ENCODE measurements at places on chromosomes 5 and 9.

DNA sequence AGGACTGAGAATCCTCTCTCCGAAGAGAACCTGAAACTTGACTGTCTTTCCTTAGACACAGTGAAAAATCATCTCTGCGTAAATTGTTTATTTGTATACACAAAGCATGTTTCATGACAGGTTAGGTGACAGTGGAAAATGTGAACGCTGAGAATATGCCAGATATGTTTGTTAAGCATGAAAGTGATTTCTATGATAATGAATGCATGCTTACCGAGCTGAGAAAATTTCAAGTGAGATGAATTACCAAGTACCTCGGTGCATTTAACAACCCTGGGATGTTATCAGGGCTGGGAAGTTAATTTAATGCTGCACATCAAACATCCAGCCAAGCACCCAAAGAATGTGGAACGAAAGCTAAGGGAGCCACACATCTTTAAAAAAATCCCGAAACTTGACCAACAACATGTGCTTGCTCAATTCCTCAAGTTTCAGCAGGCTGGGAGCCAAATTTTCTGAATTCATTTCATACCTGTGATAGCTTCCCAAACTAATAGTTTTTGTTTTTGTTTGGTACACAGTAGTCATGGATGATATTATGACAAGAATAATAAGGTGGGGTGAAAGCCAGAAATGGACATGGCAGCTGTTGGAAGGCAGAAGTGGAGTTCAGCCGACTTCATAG lies 336.9 kb downstream of the ARHGEF28 start:
- DNase-seq, result no peak

DNA sequence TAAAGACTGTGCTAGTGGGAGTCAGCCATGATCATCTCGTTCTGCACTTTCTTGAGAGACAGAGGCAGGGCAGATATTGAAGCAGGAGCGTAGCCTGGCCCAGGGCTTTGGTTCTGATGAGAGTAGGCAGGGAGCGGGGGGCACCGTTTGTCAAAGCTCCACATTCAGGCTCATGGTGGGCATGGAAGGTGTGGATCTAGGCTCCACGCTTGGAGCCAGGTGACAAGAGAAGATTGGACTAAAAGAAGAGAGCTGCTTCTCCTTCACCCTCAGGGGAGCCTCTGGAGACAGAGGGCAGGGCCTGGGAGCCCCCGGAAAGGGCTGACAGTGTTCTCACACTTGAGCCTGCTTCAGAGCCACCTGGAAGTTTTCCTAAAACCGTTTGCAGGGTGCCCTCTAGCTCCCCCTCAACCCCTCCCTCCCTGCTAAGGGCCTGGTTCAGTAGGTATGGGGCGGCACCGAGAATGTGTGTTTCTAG lies 24.7 kb upstream of the FCN2 start:
- no peak for DNase-seq

DNA sequence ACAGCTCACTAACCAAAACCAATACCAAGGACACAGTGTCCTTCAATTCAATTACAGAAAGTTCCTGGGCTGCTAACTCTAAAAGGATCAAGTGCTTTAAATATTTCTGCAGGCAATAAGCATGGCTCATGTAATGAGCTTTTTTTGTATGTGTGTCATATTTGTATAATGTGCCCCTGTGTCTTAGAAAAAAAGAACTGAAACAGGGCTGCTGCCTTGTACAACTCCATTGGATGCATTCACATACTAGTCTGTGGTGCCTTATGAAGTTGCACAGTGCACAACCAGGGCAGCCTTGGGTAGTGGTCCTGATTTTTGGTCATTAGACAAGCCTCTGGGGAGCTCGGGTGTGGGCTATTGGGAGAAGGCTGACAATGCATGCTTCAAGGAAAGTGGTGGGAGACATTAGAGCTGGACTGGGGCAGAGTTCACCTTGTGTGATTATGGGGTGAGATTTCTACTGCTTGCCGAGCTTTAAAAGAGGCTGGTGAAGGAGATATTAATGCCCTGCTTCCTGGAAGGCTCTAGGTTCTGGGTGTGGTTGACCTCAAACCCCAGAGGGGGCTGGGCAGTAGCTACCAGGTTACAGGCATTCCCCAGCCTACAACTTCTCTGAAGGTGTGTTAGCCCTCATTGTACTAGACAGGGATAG lies 3.6 kb upstream of the CPEB4 start:
- peak; percentile 41 for DNase-seq

DNA sequence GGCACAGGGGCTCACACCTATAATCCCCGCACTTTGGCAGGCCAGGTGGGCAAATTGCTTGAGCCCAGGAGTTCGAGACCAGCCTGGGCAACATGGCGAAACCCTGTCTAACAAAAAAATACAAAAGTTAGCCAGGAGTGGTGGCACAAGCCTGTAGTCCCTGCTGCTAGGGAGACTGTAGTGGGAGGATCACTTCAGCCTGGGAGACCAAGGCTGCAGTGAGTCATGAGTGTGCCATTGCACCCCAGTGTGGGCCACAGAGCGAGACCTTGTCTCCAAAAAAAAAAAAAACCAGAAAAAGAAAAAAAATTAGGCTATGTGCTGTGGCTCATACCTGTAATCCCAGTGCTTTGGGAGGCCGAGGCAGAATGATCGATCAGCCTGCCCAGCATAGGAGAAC lies 58.5 kb upstream of the EIF4EBP3 start:
- no peak for DNase-seq

DNA sequence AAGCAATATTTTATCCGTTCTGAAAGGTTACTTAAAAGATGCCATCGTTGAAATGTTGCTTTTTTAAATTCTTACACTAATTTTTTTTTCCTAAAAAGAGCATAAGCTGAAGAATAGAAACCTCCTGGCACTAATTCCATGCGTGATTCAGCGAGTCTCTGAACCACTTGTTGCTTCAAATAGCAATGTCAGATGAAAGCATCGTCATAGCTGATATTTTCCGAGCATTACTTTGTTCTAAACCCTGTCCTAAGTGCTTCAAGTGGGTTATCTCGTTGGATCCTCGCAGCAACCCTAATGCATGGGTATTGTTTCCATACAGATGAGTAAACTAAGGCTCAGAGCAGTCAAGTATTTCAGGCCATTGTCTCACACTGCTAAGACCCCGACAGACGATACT lies 79.7 kb downstream of the CDH6 start:
- no peak for DNase-seq

DNA sequence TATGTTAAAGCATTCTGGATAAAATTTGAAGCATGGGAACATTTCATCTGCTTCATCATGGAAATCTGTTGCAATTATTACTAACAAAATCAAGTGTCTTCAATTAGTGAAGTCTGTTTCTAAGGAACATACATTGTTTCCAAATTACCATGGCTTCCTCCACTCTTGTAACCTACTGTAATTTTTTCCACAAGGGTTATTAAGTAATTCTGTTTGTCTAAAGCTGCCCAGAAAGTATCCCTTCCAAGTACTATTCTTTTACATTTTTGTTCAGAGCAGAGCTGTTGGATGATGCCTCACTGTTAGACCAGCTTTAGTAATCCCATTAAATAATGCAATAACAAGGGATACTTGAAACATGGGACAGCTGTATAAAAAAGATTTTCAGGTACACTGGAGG lies 483.5 kb upstream of the CD180 start:
- no peak for DNase-seq
